Esophagus squamous epithelium (tissue), 5 donors: ENCODE measurements at places on chromosomes 5 and 9.

DNA sequence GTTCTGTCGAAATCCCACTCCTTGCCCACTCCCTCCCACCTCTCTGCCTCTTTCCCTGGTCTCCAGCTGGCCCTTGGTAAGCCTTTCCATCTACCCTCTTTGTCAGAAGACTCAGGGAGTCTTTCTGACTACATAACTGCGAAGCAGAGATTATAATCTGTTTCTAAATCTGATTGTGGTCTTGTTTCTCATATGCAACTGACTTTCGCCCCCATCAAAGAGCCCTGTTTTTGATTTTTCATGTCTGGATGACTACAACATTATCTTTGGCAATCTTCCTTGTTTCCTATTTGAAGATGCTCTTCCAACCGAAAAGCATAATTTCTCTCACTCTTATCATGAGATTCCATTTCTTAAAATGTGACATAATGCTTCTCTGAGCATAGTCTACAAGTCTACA lies 218.2 kb upstream of the ADAMTSL1 start:
- no peak for DNase-seq

DNA sequence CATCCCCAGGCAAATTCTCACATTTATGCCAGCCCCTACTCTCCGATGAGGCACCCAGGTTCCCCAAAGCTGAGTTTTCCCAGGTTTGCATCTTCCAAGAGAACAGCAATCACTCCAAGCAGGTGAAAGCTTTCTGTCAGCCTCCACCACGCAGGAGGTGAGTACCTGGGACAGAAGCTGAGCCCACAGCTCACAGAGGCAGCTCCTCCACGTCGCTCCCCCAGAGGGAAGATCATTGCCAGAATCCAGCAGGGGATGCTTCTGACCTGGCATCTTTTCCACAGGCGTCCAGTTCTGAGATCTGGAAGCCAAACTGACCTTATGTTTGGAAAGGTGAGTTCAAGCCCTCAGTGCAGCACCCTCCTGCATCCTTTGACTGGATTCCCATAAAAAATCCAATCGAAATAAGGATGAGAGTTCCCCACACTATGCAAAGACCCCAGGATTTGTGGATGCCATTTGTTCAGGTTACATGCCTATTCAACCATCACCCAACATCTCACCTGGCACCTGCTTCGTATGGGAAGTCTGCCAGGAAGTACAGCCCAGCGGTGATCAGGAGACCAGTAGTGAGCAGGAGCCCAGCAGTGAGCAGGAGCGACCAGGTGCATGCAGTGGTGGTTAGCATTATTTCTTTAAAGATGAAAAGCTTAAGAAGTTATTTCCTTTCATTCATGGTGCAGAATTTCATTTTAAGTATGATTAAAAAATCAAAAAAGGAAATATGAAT lies 47.4 kb upstream of the OLFM1 start:
- DNase-seq = no peak

GRCh38 chr5:154265197-154265773 lies 74.8 kb downstream of the GALNT10 start:
- no peak for DNase-seq

DNA sequence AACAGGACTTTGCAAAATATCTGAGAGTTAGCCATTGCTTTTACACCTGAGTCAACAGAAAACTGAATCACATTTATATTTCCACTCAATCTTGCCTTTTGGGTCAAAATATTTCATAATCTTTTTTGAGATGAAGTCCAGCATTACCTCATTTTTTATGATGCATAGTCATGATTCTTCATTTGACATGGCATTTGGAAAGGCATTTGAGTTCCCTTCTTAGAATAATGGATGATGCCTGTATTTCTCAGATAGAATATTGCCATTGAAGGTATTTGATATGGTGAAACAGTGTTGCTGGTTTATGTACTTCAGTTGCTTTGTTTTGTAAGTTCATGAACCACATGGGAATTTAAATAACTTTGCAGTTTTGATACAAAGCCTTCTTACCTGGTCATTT lies 180.4 kb downstream of the PRR16 start:
- DNase-seq = no peak
